ENCODE measurements at places on chromosomes 5 and 9.

- DNase-seq: no peak
Measured at GRCh38 chr9:68541568-68541967, 885 bp upstream of the TMEM252 start.

GRCh38 chr9:116566677-116567488 is 120.2 kb upstream of the TRIM32 start:
- DNase-seq: no peak

- DNase-seq: peak; percentile 84
Measured at GRCh38 chr9:98118640-98119601, at the start of gene TRIM14. TRIM14 (minus strand) TSS chr9:98119222; CDS start chr9:98119188, 34 bp downstream.

DNA sequence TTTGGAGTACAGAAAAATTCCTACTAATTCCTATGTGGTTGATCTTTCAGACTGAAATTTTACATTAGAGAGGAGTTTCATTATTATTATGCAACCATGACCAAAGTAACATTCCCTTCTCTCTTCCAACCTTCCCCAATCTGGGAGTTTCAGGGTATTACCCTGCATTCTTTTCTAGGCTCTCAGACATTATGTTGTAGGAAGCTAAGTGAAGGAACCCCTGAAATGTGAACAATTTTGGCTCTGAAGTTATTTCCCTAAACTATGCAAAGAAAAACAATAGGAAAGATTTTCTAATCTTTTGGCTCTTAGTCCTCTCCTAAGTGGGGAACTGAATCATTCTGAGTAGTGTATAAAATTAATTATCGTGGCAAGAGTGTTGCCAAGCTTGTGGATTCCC is 63.3 kb upstream of the ZFAND5 start:
- no peak for DNase-seq

- no peak for DNase-seq
Measured at GRCh38 chr9:4225291-4226028, 74.4 kb downstream of the GLIS3 start.

Measured in stimulated activated effector memory CD8-positive, alpha-beta T cell treated with anti-CD3 and anti-CD28 coated beads, Interleukin-12 subunit alpha, Interleukin-12 subunit beta, amount 100 ng/mL, for 72 hours (primary cell).